Upper lobe of right lung (tissue), 1 donor: ENCODE measurements at places on chromosomes 13 and 19.

DNA sequence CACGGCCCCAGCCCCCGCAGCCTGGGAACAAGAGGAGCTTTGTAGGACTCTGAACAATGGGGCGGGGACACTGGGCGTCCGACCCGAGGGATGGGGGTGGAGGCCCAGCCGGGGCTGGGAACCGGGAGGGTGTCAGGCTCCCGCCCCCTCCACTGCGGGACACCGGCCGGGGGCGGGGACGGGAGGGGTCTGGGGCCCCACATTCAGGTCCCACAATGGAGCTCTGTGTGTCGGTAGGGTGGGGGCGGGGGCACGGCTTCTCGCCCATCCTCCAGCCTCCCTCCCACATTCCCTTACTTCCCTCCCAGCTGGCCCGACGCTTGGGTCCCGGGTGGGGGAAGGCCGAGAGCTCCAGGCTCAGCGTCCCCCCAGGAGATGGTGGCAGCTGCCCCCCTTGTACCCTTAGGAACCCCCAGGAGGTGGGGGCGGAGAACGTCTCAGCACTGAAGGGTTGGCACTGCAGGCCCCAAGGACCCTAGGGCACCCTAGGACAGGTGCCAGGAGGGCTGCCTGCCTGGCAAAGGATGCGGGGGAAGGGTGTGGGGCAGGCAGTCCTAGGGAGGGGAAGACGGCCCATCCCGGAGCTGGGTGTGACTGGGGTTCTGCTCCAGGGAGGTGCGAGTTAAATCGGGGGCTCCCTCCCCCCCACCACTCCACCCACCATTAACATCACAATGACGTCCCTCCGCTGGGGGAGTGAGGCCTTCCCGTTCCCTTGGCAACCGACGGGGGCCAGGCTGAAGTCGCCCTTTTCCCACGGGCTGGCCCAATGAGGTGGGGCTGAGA, 5.3 kb downstream of the TTYH1 start:
- no peak for DNase-seq

- DNase-seq: no peak
These were observed 23.8 kb downstream of the PRAM1 start for GRCh38 chr19:8478598-8478997.

GRCh38 chr19:34712395-34713261, 21.4 kb upstream of the ZNF181 start:
- DNase-seq: no peak

DNA sequence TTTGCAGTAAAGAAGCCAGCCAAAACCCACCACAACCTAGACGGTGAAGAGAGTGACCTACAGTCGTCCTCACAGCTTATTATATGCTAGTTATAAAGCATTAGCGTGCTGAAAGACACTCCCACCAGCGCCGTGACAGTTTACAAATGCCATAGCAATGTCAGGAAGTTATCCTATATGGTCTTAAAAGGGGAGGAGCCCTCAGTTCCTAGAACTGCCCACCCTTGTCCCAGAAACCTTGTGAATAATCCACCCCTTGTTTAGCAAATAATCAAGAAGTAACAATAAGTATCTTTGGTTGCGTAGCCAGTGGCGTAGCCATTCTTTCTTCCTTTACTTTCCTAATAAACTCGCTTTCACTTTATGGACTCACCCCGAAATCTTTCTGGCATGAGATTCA, 227.9 kb upstream of the ARGLU1 start:
- no peak for DNase-seq

DNA sequence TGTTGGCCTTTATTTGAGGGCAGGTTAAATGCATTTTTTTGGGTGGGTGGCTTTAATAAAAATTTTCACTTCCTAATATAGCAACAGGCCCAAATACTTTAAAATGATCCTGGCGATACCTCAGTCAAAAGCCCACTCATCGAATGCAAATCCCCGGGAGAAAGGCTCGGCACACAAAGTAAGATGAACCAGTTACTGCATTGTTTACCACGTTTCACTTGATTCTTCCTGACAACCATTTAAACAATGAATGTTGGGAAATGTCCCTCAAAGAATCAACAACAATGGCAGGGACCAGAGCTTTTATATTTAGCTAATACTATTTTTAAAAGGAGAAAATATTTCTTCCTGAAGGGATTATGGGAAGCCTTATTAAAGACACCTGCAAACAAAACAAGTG, 187.7 kb downstream of the ABCC4 start:
- DNase-seq: no peak

GRCh38 chr19:38841787-38842438, 7.9 kb downstream of the HNRNPL start:
- DNase-seq: no peak

GRCh38 chr19:11096210-11096841, 7.1 kb downstream of the LDLR start:
- DNase-seq: no peak

GRCh38 chr13:101989798-101990350, 412.0 kb downstream of the FGF14 start:
- no peak for DNase-seq

DNA sequence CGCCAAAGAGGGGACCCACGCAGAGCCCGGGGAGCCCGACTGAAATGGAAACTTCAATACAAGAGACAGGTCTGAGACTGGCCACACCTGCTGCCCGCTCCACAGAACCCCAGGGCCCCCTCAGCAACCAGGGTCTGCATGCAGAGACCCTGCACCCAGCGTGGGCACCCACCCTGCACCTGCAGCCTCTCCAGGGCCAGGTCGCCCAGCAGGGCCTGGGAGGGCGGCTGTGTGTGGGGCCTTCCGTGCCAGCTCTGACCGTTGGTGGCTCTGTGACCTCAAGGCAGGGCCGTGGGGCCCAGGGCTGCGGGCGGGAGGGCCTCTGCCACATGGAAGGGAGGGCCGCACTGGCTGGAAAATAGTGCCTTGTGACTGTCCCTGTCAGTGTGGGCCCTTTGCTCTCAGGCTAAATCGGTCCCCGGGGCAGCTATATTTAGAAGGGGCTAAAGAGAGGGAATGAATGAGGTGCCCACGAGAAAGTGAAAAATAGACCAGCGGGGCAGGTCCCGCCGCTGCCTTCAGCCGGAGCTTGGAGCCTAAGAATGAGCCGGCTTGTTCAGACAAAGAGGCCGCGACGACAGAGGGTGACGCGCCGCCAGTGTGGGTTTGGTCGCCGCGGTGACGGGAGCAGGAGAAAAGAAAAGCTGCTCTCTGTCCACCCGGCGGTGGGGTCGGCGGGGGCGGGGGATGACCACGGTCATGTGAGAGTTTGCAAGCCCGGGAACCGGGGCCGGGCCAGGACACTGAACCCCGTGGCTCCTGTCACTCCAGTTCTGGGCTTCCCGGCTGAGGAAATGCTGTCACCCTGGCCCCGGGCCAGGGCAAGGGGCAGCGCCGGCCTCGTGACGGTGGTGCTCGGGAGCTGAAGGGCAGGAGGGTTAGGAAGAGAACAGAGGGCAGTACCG, 70.5 kb downstream of the GADD45B start:
- peak; percentile 94 for DNase-seq

GRCh38 chr13:95122063-95122462, 179.2 kb downstream of the ABCC4 start:
- DNase-seq: no peak

- DNase-seq: no peak
These were observed 4.2 kb downstream of the SMIM7 start for GRCh38 chr19:16655727-16656126.

DNA sequence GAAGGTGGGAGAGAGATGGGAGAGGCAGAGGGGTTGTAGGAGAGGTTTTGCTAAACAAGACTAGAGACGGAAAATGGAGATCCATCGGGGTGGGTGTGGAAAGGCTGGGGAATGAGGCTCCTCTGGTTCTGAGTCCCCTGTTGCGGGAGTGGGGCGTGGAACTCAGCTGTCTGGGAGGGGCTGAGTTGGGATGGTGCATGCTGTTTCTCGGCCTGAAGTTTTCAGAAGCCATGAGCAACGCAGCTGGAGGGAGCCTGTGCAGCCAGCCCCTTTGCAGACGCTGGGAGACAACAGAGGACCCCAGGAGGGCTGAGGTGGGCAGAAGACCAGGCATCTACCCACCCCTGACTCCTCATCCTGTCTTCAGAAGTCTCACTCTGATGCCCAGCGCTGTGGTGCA, 7.4 kb upstream of the GIPR start:
- no peak for DNase-seq

GRCh38 chr13:25541434-25542123, 169.8 kb downstream of the ATP8A2 start:
- no peak for DNase-seq

- no peak for DNase-seq
These were observed 8.1 kb upstream of the SERPINE3 start for GRCh38 chr13:51331354-51331861.
